ENCODE measurements at places on chromosomes 11 and 22.

DNA sequence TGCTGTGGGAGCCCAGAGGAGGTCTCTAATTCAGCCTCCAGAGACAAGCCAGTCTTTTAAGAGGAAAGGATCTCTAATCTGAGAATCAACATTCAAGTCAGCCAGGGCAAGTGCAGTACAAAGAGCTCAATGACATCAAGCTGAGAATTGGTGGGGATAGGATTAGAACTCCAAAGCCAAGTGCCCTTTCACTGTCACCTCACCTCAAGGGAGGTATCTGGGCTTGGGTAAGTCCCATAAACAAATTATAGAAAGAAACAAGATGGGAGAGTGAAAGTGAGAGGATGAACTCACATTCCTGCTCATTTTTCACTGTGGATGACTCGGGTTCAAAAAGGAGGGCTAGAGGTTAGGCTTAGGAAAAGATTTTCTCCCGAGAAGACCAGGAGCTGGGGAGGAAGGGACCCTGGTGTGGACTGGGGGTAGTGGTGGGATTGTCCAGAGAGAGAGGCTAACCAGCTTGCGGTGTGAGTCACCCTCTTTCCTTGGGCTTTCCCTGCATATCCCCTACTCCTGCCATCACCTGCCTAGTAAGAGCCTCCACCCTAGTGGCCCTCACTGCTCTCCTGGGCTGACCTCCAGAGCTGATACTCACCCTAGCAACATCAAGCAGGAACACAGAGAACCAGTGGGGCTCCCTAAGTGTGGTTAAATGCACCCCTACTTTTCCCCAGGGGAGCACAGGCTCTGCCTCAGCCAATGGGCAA lies 70.4 kb downstream of the RRM1 start:
- DNase-seq, result no peak

DNA sequence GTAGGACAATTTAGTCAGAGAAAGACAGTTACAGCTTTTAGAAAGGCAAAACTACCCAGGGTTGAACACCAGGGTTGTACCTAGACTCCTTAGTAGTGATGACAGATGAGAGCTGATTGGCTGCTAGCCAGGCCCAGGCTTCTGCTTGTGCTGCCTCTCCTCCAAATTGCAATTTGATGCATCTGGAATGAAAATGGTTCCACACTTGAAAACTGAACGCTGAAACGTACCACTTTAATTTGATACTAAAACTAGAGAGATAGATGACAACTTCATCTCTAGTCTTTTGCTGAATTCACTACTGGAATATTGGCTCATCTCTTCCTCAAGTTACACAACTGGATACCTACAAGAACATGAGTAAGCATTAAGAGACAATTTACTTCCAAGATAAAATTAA lies 19.2 kb upstream of the FNBP4 start:
- DNase-seq, result no peak

- DNase-seq, result no peak
Observed at GRCh38 chr11:10641177-10641911, 52.2 kb downstream of the IRAG1 start.

GRCh38 chr22:29855611-29856181 lies 17.6 kb upstream of the ASCC2 start:
- no peak for DNase-seq

DNA sequence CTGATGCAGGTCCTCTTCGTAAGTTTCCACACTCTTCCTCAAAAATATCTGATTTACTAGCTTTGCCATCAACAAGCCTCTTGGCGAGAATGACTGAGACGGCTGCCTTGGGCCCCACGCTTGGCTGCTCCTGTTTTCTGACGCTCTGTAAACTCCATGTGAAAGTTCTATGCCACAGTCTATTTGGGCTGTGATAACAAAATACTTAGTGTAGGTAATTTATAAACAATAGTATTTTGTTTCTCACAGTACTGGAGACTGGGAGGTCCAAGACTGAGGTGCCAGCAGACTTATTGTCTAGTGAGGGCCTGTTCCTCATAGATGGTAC lies 123.2 kb upstream of the SORL1-AS1 start:
- DNase-seq, result no peak

- DNase-seq, result no peak
Observed at GRCh38 chr11:25449091-25449490, 882.8 kb upstream of the ANO3 start.

- no peak for DNase-seq
Observed at GRCh38 chr11:126403658-126404057, 48.2 kb downstream of the ST3GAL4 start.

DNA sequence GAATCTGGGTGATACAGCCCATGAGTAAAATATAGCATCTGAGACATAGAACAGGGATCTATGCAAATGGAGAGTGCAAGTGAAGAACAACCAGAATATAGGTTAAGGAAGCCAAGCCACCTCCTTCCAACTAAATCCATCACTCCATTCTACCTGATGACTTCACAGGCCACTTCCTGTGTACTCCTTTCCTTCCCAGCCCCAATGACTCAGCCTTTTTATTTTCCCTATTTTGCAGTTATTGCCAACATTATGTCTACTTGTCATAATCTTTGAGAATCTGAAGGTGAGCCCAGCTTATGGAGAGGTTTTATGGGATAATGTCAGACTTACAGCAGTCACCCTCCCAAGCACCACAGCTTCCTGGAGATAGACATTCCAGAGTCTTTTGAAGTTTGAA lies 1.4 kb upstream of the OR52M1 start:
- DNase-seq, result no peak

- no peak for DNase-seq
Observed at GRCh38 chr11:9799886-9800285, 136.0 kb downstream of the SWAP70 start.

GRCh38 chr11:42620796-42621195 lies 691.0 kb upstream of the API5 start:
- no peak for DNase-seq

- DNase-seq, result no peak
Observed at GRCh38 chr11:133889188-133889587, 43.9 kb upstream of the SPATA19 start.

DNA sequence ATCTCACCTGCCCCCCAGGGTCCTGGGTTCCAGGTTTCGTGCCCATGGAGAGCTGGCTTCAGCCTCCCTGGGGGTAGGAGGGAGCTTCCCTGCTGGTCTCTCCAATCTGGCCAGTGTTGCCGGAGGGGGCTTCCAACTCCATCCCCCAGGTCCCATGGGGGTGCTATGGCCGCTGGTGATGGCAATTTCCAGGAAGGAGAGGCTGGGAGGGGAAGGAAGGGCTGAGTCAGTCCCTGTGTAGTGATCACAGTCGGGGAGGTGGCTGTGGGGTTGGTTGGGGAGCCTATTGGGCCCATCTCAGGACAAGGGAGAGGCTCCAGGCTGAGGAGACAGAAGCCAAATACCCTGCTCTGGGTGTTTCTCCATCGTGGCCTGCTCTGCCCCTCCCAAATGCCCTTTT lies 5.7 kb upstream of the CDC42EP2 start:
- no peak for DNase-seq

- no peak for DNase-seq
Observed at GRCh38 chr11:12882670-12883069, 126.4 kb upstream of the RASSF10 start.

GRCh38 chr11:43577566-43578264 lies 102.8 kb upstream of the HSD17B12 start:
- DNase-seq, result no peak

- DNase-seq, result no peak
Observed at GRCh38 chr22:37375801-37376200, 51.5 kb downstream of the ELFN2 start.

DNA sequence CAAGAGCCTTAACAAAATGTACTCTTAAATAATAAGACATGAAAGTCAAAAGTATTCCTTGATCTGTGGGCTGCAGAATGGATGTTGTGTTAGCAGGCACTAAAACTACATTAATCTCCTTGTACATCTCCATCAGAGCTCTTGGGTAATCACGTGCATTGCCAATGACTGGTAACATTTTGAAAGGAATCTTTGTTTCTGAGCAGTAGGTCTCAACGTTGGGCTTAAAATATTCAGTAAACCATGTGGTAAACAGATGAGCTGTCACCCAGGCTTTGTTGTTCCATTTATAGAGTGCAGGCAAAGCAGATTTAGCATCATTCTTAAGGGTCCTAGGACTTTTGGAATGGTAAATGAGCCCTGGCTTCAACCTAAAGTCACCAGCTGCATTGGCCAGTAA lies 152.9 kb downstream of the PKNOX2 start:
- no peak for DNase-seq

DNA sequence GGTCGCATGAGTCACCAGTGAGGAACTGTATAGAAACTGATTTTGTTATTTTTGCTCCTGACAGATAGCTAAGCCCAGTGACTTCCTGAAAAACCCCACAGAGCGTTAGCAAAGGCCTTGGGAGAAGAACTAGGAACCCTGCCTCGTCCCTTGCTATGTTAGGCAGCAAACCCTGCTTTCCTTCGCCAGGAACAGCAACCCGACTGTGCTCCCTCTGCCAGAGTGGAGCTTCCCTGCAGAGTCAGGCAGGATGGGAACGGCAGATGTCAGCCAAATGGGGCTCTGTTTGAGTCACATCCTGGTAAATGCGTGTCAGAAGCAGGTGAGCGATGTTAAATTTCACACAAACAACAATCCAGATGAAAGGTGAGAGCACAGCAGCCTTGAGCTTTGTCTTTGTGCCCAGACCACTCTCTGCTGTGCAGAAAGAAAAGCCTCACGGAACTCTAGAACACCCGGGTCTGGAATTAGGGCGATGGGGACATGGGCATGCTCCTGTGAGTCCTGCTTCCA lies 186.6 kb downstream of the ADAMTS15 start:
- no peak for DNase-seq

GRCh38 chr11:77515483-77515882 lies 41.6 kb upstream of the PAK1 start:
- no peak for DNase-seq

DNA sequence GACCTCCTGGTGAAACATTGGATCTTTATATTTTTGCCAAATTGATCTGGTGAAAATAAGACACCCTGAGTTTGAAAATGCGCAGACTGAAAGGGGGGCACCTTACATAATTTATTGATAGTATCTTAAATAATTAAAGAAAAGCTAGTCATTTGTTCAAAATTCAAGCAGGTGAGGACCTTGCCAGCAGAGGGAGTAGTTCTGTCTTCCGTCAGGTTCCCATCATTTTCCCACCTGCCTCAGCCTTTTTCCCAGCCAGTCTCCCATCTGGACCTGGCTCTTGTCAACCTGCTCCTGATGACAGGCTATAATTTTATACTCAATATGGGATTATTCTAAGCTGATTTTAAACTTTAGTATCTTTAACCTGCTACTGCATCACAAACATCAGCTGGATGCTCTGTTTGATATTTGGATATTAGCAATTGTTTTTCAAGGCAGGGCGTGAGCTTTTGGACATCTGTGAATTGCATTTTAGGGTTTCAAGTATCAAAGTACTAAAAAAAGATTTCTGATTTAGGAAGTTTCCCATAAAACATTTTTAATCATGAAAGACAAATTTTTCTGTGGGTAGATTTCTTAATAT lies 132.0 kb downstream of the ELP4 start:
- DNase-seq, result no peak
